ENCODE measurements at places on chromosomes 1 and 21.
A peak's percentile ranks its signal among the peaks of the same experiment; 100 is the strongest.

DNA sequence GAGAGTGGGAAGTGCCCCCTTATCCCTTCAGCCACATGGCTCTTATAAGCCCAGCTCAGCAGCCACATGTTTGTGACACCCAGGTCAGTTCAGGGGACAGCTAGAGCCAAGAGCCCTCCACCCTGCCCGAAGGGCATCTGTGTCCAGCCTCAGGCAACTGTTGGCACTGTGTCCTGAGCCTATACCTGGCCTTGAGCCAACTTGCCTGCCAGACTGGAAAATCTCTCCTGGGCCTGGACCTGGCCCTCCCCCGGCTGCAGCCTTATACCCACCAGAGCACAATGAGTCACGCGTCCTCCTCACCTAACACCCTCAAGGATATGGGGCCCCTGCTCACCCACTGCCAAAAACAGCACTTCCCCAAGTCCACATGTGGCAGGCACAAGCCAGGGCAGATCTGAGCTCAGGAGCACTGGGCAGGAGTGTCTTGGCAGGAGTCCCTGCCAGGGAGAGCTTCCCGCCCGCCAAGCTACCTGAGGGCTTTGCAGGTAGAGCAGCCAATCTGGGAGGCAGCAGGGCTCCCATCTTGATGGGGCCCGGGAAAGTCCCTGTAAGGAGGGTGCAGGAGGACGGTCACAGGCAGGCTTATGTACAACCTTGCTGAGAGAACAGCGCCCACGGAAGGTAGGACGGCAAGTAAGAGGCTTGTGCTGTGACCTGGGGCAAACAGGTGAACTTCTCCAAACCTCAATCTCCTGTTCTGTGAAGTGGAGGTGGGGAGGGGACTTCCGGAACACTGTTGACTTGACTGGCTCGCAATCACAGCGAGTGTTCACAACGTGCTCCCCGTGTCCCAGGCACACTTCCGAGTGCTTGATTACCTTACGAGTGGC, 19.8 kb upstream of the HSPG2 start:
- no peak for DNase-seq

GRCh38 chr1:180859306-180859705, 53.4 kb upstream of the KIAA1614 start:
- no peak for DNase-seq

DNA sequence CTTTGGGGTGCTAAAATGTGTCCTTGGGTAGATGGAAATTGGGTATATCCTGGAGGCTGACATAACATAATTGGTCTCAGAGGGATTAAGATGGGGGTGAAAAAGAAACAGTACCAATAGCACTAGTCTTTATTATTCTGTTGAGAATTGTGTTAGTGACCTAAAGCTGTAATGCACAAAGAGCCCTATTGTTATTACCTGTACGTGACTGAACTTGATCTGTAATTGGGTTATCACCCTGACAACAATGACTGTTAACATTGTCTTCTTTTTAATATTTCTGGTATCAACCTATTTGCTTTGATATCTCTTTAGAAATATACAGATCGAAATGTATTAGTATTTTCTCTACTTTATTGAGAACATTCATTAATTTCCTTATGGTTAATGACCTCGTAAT, 147.6 kb downstream of the NEK7 start:
- DNase-seq: no peak

GRCh38 chr1:65971547-65971946, 178.9 kb downstream of the PDE4B start:
- DNase-seq: no peak

DNA sequence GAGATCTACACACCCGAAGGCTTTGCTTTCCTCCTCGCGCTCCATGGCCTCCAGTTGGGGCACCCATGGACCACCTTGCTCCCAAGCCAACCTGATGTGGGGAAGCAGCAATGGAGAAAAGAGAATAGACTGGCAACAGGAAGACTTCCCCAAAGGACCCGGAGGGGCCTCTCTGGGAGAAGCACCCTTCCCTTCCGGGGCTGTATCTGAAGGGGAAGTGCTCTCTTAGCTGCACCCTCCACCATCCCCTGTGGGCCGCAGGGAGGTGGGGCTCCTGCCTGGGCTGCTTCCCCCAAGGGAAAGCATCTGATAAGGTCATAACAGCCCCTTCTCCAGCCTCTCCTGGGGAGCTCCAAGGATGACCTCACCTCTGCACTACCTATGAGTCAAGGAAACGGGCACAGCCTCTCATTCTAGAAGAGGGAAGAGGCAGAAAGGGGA, 100.2 kb downstream of the RIPK4 start:
- no peak for DNase-seq

DNA sequence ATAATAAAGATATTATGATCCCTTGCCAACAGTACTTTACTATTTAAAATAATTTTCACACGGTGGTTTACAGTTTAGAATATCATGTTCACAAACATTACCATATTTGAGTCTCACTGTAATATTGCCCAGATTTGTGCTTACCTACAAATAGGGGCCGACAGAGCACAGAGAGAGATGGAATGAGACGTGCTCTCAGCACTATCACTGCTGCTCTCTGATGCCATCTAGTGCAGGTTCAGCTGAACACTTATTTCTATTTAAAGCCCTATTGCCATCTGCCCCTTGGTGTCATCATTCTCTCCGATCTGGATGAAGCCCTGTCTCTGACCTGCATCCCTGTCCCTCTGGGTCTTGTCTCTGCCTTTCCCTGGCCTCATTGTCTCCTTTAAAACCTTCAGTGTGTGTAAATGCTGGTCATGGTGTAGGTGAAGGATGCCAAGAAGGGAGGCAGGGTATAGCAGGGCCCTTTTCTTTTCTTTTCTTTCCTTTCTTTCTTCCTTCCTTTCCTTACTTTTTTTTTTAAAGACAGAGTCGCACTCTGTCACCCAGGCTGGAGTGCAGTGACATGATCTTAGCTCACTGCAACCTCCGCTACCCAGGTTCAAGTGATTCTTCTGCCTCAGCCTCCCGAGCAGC, 6.9 kb upstream of the GPATCH4 start:
- DNase-seq: peak; percentile 75

- DNase-seq: no peak
Measured at GRCh38 chr1:17198476-17199258, 6.3 kb upstream of the PADI1 start.

GRCh38 chr1:108609483-108610049, 49.7 kb downstream of the EEIG2 start:
- DNase-seq: peak; percentile 63

DNA sequence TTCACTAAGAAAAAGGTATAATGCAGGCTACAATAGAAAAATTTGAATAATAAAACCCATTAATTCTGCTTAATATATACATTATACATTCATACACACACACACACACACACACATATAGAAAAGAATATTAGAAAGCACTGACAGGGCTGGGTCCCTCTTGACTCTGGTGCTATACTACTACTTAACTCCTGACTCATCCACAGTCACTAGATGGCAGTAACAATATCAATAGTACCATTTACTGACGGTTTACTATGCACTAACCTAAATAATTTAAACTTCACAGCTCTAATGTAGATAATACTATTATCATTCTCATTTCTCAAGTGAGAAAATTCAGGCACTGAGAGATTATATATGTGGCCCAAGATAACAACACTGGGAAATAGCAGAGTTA, 87.5 kb downstream of the COP1 start:
- no peak for DNase-seq

- DNase-seq: peak; percentile 38
Measured at GRCh38 chr1:66245691-66246090, 288.3 kb upstream of the SGIP1 start.

All from NCI-H187 treated with DMSO at 0.1 percent for 48 hours (cell line).